ENCODE measurements at places on chromosomes 6 and 20.

DNA sequence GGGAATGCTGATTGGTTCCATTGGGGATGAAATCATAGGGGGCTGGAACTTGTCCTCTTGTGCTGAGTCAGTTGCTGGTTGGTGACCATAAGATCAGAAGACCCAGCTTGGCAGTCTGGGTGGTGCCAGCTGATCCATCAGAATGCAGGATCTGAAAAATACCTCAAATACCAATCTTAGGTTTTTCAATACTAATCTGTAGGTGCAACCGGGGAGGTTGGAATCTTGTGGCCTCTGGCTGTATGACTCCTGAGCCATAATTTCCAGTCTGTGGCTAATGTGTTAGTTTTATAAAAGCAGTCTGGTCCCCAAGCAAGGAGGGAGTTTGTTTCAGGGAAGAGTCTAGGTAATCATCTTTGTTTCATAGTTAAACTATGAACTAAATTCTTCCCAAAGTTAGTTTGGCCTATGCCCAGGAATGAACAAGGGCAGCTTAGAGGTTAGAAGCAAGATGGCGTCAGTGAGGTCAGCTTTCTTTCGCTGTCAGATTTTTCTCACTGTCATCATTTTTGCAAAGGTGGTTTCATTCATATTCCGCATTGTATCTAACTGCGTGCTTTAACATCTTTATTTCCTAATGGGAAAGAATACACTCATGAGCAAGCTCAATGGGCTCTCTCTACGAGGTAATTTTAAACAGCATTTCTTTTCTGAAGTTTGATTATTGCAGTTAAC is 2.0 kb downstream of the ARMH2 start:
- no peak for DNase-seq

- DNase-seq: no peak
These were observed 459.6 kb upstream of the SOX4 start for GRCh38 chr6:21133901-21134300.

DNA sequence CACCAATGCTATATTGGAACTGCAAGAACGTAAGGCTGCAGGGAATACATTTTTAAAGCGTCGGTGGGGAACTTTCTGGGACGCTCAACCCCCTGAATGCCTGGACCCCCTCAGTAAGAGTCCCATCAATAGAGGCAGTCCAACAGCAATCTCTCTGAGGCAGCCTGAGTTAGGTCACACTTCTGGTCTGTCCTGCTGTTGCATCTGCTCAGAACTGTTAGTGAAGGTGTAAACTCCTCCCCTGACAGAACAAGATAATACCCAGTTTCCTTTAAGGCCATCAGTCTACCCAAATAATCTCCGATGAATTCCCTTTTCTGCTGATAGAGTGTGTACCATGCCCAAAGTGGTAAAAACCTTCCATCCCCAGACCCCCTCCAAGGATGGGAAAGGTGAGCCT is 1.1 kb upstream of the RNGTT start:
- DNase-seq: no peak

DNA sequence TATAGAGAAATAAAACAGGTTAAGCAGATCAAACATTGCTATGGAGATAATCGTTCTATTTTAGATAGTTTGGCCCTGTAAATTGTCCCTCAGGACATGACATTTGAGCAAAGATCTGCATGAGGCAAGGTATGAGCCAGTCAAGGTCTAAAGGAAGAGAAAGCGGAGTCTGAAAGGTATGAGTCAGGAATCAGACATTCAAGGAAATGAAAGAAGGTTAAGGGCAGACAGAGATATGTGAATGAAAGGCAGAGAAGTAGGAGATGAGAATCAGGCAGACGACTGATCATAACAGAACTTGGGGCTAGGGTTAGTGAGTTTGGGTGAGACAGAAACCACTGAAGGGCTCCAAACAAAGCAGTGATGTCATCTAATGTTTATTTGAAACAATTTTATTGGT is 775.8 kb downstream of the MAFB start:
- no peak for DNase-seq

DNA sequence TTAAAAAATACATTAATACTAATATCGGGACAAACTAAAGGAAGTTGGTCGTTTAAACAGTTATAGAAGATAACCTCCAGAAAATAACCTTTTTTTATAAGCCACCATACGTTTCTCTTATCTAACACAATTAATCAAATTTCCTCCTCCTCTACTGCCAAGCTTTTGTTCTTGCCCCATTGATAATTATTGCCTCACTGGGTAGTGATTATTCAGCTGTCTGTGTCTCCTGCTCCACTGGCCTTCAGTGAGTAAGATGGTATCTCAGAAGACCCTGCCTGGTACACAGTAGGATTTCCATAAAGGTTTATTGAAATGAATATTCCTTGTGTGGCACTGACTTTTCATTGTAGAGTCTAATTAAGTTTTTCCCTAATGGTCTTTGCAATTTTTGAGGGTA is 165.5 kb upstream of the SCGN start:
- no peak for DNase-seq

DNA sequence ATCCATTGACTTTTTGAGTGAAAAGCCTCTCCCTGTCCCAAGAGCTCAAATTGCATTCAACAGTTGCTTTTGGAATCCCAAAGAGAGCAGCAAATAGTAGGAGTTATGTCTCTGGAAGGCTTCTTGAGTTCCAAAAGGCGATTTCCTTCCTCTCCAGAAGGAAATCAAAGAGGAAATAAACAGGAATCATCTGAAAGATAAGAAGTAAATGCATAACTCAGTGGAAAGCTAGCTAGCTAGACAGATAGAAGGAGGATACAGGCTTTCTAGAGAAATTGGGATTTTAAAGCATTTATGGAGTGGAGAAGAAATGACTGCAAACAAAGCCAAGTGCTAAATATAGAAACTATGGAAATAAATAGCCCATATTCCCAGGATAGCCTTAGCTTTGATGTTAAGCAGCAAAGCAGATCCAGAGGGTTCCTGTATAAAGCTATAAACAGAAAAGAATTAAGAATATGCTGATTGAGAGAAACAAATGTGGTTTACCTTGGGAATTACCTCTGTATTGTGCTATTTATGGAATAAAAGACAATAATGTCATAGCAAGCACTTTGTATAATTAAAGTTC is 214.7 kb downstream of the PLCB1 start:
- no peak for DNase-seq

- DNase-seq: no peak
These were observed 1.7 kb downstream of the RAB44 start for GRCh38 chr6:36699348-36699747.

GRCh38 chr6:37657112-37657886 is 40.4 kb downstream of the MDGA1 start:
- DNase-seq: no peak

DNA sequence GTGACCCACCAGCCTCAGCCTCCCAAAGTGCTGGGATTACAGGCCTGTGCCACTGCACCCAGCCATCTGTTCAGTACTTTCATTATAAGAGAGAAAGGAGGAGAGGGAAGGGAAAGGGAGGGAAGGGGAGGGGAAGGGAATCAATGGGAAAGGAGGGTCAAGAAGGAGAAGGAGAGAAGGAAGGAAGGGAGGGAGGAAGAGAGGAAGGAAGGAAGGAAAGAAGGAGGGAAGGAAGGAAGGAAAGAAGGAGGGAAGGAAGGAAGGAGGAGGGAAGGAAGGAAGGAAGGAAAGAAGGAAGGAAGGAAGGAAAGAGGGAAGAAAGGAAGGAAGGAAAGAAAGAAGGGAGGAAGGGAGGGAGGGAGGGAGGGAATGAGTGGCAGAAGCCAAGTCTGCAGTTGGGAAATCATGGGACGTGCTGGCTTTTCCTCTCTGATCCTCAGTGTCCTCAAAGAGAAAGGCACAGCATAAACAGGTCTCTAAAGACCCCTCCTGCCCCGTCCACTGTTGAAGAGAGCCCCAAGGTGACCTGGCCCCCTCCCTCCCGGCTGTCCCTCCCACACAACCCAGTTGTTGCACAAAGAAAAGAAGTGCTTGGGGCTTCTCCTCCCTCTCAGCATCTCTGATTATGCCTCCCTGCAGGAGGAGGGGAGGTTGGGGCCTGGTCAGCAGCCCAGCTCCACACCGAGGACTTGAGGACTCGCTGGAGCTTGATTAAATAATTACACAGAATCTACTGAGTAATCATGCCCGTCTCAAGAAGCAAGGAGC is 69.1 kb upstream of the TOP1 start:
- DNase-seq: no peak

DNA sequence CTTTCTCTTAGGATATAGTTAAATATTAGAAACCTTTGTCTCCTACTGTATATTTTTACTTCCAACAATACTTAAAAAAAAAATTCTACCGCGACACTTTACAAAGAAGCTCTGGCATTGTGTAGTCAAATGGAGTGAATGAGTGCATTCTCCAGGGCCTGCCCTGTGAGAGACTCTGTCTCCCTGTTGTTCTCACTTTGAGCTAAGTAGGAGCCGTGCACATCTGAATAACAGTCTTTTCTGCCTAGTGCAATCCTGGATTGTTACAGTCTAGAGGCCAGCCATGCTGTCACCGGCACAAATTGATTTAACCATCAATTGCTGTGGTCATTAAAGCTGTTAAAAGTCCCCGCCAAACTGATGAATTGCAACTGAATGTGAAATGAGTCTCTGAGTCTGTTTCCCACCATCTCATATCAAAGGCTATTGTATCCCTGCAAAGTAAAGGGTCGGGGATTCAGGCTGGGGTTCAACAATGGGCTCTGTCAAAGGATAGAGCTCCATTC is 156.0 kb downstream of the RFPL4B start:
- DNase-seq: peak; percentile 91

DNA sequence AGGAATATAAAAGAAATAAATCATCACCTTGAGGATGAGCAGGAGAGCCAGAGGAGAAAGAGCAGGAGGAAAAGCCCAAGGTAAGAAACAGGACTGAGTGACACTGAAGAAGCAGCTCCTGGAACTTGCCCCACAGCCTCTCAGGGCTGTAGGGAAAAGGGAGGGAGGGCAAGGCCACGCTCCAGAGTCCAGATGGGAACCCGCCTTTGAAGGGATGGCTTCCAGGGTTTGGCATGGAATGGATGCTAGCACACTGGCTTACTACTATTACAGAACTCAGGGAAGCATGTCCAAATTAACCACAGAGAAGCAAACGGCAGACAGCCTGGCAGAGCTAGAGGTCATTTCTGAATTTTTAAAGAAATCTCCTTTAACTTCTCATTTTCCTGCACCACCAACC is 26.8 kb downstream of the RALGAPA2 start:
- DNase-seq: no peak

GRCh38 chr20:62437927-62438326 is 10.6 kb upstream of the RBBP8NL start:
- DNase-seq: no peak

- no peak for DNase-seq
These were observed 135.6 kb downstream of the MMS22L start for GRCh38 chr6:97147421-97147820.

- DNase-seq: no peak
These were observed 15.7 kb upstream of the SSTR4 start for GRCh38 chr20:23019403-23019802.

DNA sequence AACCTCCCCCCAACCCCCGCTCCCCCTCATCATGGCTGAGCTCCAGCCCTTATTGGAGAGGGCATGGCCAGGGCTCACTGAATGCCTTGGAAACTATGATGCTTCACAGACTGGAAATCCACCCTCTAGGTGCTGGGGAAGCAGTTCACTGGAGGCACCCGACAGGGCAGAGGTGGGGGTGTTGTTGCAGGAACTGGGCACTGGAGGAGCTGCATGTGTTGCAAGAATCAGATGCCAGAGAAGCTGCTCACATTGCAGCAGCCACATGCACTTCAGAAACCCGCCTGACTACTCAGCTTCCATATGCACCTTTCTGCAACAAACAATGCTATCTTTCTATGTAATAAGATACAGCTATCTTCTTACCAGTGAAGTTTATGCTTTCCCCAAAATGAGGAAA is 7.9 kb upstream of the TBPL1 start:
- no peak for DNase-seq

GRCh38 chr6:32886681-32887383 is 32.8 kb downstream of the PSMB9 start:
- no peak for DNase-seq

DNA sequence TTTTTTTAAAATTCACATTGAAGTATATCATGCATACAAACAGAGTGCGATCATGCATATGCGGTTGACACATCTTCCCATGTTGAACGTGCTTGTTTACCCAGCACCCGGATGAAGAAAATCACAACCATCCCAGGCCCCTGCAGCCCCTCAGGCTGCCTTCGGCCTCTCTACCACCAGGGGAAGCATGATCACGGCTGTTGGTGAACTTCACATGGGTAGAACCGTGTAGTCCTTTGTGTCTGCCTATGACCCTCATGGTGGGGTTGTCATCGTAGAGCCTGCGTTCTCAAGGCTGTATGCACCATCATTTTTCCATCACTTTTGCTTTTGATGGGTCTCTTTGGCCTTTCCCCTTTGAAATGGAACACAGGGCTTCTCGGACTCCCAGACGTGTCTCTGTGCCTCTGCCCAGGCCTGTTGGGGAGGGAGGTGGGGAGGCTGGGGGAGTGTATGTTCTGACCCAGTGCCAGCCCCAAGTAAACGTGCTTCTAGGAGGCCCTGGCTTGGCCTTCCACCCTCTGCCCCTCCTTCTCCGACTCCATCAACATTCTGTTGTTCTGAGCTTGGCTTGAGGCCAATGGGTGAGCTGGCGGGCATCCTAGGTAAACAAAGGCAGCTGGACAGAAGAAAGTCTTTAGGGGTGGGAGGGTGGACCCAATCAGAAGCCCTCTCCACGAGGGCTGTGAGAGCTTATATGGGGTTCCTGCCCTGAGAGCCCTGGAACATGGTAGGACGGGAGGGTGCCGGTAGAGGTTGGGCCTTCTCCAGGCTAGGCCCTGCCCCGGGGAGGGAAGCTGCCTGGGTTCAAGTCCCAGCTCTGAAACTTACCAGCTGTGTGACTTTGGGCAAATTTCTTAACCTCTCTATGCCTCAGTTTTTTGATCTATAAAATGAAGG is 39.7 kb downstream of the TGM2 start:
- no peak for DNase-seq

DNA sequence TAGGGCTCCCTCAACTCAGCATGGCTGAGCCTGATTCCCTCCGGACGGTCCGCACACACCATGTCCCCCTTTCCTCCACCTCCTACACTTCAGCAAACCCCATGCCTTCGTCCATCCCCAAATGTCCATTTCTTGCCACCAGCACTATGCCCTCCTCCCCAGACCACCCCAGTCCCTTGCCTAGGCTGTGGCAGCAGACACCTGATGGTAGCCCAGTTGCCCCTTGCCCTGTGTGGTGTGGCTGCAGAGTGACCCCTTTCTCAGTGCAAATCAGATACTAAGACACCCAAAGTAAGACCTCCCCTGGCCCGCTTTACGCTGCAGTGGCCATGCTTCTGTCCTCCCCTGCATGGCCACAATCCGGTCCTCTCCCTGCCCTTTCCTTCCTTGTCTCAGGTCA is 34.1 kb upstream of the CD93 start:
- no peak for DNase-seq

DNA sequence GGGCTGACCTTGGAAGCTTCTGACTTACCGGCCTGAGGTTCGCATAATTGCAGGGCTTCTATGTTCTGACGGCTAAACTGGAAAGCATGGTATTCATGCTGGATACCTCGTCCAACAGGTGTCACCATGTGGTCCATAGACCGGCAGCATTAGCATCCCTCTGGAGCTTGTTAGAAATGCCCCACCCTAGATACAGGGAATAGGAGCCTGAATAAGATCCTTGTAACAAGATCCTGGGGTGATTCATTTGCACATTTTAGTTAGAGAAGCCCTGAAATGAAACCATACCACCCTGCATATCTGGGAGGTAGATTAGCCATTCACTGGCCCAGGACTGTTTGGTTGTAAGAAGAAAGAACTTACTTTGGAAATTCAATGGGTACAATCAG is 77.7 kb downstream of the TMEM170B start:
- no peak for DNase-seq

- DNase-seq: no peak
These were observed 18.9 kb upstream of the HLA-DOA start for GRCh38 chr6:33028220-33028849.

- DNase-seq: no peak
These were observed 263.4 kb upstream of the ECI2 start for GRCh38 chr6:4398791-4399190.
